ENCODE measurements at places on chromosomes 13 and 19. TPM values are rescaled to one million over a fixed set of nuclear protein-coding genes. Genes with fewer than 3 reads are reported as not detected.

DNA sequence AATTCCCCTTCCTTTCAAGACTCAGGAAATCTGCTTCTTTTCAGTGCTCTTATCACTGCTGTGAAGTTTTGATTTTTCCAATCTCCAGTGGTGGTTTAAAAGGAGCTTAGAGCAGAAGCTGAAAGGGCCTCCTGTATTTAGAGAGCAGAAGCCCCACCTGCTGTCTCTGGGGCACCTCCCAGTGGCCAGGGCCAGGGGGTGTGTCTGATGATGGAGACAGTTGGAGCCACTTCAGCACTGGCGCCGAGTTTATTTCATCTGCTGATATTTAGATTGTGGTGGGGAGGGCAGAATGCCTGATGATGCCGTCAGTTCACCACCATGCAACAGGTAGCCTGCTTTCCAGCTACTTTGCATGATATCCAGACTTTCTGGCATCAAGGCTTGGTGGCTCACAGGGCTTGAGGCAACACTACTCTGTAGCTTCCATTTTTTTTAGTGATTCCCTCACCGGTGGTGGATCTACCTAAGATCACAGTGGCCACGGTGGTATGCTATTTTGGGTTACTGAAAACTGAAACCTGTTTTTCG lies 371.9 kb downstream of the KCNRG start:
- H3K4me1 ChIP-seq: peaks cover 53% of the 10 kb centered on the region
- H3K36me3 ChIP-seq: no peaks in the 10 kb centered on the region
- peak overlapping the region; percentile 68 for H3K27ac ChIP-seq

GRCh38 chr13:42707048-42707447 lies 74.3 kb upstream of the FAM216B start:
- no peaks in the 10 kb centered on the region for H3K27me3 ChIP-seq
- H3K4me3 ChIP-seq: no peak overlapping the region
- no peaks in the 10 kb centered on the region for H3K4me1 ChIP-seq
- H3K36me3 ChIP-seq: no peaks in the 10 kb centered on the region

GRCh38 chr13:113852536-113853517 lies 11.0 kb downstream of the GAS6 start:
- H3K4me1 ChIP-seq: peaks cover 6% of the 10 kb centered on the region
- no peak for DNase-seq
- no peak overlapping the region for H3K4me3 ChIP-seq
- no peaks in the 10 kb centered on the region for H3K27me3 ChIP-seq
- no peaks in the 10 kb centered on the region for H3K36me3 ChIP-seq

DNA sequence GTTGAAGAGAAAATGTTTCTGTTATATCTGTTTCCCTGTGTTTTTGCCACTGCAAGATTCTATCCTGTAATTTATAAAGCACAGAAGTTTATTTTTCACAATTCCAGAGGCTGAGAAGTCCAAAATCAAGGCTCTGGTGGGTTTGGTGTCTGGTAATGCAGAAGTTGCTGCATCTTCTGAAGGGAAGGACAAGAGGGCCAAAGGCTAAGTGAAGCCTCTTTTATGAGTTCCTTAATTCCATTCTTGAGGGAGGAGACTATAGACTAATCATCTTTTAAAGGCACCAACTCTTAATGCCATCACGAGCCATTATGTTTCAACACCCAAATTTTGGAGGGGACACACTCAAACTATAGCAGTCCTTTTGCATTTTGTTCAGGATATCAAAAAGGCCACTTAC lies 34.1 kb upstream of the WDFY2 start:
- no peak overlapping the region for H3K4me3 ChIP-seq
- H3K36me3 ChIP-seq: no peaks in the 10 kb centered on the region
- H3K4me1 ChIP-seq: no peaks in the 10 kb centered on the region
- DNase-seq: no peak

- no peaks in the 10 kb centered on the region for H3K4me1 ChIP-seq
- no peak for DNase-seq
- H3K27me3 ChIP-seq: no peaks in the 10 kb centered on the region
- no peaks in the 10 kb centered on the region for H3K36me3 ChIP-seq
- H3K27ac ChIP-seq: no peak overlapping the region
Observed at GRCh38 chr19:39679056-39679790, 23.5 kb downstream of the LGALS16 start.

GRCh38 chr13:33050161-33050560 lies 33.9 kb downstream of the KL start:
- no peak for DNase-seq
- no peak overlapping the region for H3K27ac ChIP-seq
- no peak overlapping the region for H3K4me3 ChIP-seq
- H3K36me3 ChIP-seq: no peaks in the 10 kb centered on the region
- no peaks in the 10 kb centered on the region for H3K27me3 ChIP-seq

DNA sequence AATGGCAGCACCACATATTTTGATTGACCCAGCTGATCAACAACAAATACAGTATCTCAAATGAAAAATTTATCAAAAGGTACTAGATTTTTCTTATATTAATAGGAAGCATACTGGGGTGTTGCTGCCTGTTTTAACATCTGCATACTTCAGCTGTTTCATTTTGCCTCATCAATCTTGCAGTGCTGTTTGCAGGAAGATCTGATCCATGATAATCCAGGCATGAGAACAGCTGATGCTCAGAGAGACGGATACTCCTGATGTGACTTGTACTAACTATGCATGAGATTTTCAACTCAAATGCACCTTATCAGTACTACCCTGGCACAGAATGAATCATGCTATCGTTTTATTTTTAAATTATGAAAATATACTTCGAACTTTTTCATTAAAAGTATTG lies 2136.8 kb downstream of the PCDH9 start:
- no peak for DNase-seq
- H3K4me3 ChIP-seq: no peak overlapping the region
- no peak overlapping the region for H3K27ac ChIP-seq
- H3K4me1 ChIP-seq: no peaks in the 10 kb centered on the region
- H3K36me3 ChIP-seq: no peaks in the 10 kb centered on the region

KIR2DL3 gene
- not detected for total RNA-seq

All from GM23338 (cell line).